ENCODE measurements at places on chromosomes 11 and 22.

GRCh38 chr11:121090145-121090721 is 10.8 kb upstream of the TECTA start:
- DNase-seq = no peak

DNA sequence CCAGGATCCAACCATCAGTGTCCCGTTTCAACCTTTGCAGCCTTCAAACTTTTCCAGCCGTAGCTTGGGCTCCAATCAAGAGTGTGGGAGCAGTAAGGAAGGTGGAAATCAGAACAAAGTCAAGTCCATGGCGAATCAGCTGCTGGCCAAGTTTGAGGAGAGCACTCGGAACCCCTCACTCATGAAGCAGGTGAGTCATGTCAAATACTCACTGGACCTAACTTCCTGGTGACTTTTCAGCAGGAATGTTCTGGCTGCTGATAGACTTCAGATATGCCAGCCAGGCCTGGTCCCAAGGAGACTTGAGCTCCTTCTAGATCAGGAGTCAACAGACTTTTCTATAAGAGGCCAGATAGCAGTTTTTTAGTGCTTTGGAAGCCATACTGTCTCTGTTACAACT is 129.0 kb downstream of the MICAL2 start:
- DNase-seq = no peak

GRCh38 chr11:101706541-101706940 is 122.7 kb upstream of the TRPC6 start:
- DNase-seq = peak; percentile 21

GRCh38 chr11:130478204-130478701 is 29.8 kb downstream of the ADAMTS15 start:
- peak; percentile 69 for DNase-seq

DNA sequence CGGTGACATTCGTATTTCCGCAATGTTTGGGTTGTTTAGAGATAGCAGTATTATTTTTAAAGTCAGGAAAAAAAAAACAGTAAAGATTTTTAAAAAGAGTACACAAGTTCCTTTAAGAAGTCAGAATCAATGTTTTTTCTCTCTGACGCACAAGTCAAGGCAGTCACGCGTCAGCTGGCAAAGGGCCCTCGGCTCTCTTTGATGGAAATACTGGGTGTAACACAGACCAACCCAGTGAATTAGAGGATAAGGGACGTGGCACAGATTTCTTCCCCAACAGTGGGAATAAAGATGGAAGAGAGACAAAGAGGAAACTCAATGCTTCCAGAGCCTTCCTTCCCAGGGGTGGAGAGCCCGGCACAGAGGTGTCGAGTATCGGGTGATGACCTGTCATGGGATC is 13.4 kb downstream of the ASCC2 start:
- no peak for DNase-seq

DNA sequence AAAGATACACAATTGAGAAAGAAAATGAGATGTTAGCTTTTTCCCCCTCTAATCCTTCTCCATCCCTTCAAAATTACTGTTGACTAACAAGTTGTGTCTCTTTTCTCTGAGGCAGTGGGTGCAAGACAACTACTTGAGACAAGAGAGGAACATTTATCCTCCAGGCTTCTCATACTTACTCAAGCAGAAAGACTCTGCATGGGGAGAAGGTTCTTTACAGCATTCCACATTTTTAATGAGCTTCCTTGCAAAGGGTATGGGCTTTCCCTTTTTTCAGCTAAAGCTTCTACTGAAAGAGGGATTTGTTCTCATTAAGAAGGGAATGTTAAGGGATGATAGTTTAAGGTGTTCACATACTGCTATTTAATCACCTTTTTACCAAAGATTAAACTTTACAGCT is 47.8 kb downstream of the PAX6 start:
- no peak for DNase-seq

DNA sequence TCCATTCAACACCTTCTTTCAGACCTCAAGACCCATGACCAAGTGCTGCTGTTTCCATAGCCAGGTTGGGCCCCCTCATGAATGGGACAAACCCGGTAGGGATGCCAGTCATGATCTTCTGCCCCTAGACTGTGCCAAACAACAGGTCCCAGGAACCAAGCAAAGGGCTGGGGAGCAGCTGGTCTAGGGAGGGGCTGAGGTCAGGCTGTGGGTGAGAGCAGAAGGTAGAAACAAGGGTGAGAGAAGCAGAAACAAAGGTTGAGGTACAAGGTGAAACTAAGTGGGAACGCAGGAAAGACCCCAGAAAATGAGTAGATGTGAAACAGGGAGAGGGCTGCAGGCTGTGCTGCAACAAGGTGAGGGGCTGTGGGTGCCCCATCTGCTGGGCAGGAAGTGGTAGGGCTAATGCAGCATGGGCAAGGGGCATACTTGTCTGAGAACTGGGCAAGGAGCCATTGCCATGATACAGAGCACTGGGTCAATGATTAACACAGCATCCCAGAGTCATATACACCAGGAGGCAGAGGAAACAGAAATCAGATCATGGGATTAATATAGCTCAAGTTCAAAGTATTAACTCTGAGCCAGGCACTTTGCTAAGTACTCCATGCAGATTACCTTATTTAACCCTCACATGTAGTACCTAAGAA is 45.9 kb downstream of the SLC1A2 start:
- DNase-seq = peak; percentile 78

DNA sequence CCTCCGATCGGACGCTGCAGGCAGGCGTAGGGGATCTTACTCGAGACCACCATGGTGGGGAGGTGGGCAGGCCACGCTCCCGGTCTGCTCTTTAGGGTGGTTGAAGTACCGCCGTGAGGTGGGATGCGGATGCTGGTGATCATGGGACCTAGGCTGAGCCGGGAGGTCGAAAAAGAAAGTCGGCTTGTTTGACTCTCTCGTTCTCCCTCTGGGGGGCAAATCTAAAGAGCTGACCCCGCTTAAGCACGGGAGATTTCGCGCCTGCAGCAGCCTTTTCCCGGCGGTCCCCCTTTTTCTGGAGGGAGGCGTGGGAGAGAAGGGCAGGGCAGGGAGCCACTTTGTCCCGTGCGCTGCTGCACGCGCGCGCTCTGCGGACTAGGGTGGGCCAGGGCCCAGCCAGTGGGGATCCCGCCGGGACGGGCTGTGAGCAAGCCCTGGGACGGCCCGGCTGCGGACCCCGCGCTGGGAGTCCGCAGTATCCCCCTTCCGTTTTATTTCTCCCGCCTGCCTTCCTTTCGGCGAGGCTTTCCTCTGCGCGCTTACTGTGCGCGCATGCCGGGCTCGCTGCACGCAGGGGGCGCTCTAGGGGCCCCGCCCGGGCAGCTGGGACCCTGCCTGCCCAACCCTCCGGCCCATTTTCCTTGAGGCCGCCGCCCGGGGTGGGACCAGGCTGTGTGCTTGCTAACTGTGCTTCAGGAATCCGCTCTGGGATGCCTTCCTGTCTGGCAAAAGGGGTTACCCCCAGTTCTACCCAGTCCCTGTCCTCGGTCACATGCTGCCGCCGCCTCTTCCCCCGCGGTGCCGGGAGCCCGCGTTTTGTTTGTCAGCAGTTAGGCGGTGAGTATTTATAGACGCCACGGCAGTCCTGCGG is 81.0 kb downstream of the PRR5L start:
- no peak for DNase-seq

Measured in kidney epithelial cell (primary cell).